Sigmoid colon (tissue), 7 donors: ENCODE measurements at places on chromosomes 12 and 14. TPM values are rescaled to one million over a fixed set of nuclear protein-coding genes. Genes with fewer than 3 reads are reported as not detected.

KSR2 gene
- total RNA-seq, result under 0.01 TPM

PELI2 gene
- total RNA-seq, result 34.3 TPM

ZDHHC22 gene
- total RNA-seq, result 1.9 TPM

ADAM21 gene
- 0.27 TPM for total RNA-seq

FGD6 gene
- 47.4 TPM for total RNA-seq
